ENCODE measurements at places on chromosomes 16 and 17.

DNA sequence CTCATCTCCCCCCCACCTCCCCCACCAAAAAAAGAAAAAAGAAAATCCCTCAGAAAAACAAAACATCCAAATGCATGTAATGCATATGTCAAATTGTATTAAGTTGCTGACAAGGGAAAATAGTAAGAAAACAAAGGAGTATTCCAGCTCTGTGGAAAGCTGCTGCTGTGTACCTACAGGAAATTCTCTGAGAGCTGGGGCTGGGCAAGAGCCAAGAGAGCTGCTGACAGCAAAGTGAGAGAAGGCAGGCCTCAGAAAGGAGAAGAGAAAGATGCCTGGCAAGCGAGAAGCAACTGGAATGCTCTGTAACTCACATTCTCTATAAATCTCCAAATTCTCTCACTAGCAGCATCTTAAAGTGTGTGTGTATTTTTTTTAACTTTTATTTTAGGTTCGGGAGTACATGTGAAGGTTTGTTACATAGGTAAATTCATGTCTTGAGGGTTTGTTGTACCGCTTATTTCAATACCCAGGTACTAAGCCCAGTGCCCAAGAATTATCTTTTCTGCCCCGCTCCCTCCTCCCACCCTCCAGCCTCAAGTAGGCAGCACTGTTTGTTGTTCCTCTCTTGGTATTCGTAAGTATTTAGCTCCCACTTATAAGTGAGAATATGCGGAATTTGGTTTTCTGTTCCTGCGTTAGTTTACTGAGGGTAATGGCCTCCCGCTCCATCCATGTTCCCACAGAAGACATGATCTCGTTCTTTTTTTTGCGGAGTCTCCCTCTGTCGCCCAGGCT, 24.4 kb downstream of the CNTROB start:
- DNase-seq: no peak
- no peak overlapping the region for H3K27ac ChIP-seq
- peaks cover 1% of the 10 kb centered on the region for H3K27me3 ChIP-seq
- no peaks in the 10 kb centered on the region for H3K36me3 ChIP-seq
- H3K4me3 ChIP-seq: no peak overlapping the region

DNA sequence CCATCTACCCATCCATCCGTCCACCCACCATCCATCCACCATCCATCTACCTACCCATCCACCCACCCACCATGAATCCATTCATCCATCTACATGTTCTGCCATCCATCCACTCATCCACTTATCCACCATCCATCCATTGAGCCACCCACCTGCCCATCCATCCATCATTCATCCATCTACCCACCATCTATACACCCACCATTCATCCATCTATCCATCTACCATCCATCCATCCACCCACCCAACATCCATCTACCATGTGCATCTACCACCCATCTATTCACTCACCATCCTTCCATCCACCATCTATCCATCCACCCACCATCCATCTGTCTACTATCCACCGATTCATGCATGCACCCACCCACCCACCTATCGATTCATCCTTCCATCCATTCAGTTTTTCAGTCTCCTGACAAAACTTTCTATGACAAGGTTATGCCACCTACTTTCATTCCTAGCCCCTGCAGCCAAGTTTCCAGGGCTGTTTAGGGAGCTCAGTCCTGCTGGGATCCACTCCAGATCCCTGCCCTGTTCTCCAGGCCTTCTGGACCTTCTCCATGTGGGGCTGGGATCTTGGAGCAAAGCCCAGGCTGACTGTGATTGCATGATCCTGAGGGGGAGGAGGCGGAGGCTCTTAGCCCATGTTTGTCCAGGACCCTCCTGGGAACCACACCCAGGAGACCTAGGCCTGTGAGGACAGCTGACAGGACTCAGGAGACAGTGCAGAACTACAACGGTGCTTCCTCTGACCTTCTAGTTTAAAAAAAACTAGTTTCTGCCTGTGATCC, 27.4 kb downstream of the BCO1 start:
- H3K4me3 ChIP-seq: no peak overlapping the region
- H3K27me3 ChIP-seq: peaks cover 4% of the 10 kb centered on the region
- DNase-seq: peak; percentile 52
- H3K4me1 ChIP-seq: no peaks in the 10 kb centered on the region

DNA sequence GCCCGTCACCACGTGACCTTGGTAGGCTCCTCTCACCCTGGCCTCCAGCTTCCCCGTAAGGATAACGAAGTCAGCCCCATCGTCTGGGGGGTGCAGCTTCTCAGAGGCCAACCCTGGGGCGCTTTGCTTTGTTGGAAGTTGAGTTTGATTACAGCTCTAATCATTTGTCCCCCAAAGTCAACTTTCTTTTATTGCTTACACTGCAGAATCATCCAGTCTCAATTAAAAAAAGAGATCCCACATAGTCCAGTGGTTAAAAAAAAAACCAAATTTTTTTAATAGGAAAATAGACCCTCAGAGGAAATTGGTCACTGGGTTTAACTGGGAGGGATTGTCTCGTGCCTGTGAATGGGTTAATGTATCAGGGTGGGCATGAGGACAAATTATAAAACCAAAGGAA, 7.8 kb upstream of the GPRC5C start:
- DNase-seq: no peak
- H3K27me3 ChIP-seq: peaks cover 3% of the 10 kb centered on the region
- no peaks in the 10 kb centered on the region for H3K4me1 ChIP-seq
- no peak overlapping the region for H3K4me3 ChIP-seq
- no peaks in the 10 kb centered on the region for H3K36me3 ChIP-seq

GRCh38 chr17:371583-371982, 19.0 kb upstream of the RPH3AL start:
- no peak overlapping the region for H3K4me3 ChIP-seq
- no peaks in the 10 kb centered on the region for H3K4me1 ChIP-seq
- DNase-seq: no peak
- H3K36me3 ChIP-seq: no peaks in the 10 kb centered on the region

- no peak overlapping the region for H3K4me3 ChIP-seq
- peaks cover 7% of the 10 kb centered on the region for H3K4me1 ChIP-seq
- H3K27ac ChIP-seq: no peak overlapping the region
- no peaks in the 10 kb centered on the region for H3K27me3 ChIP-seq
- no peak for DNase-seq
These were observed 11.9 kb downstream of the NFATC3 start for GRCh38 chr16:68097088-68097487.

- H3K36me3 ChIP-seq: no peaks in the 10 kb centered on the region
- H3K4me1 ChIP-seq: no peaks in the 10 kb centered on the region
- H3K27me3 ChIP-seq: no peaks in the 10 kb centered on the region
These were observed 1247.5 kb upstream of the CDH8 start for GRCh38 chr16:63283721-63284120.

- peak; percentile 15 for DNase-seq
- no peaks in the 10 kb centered on the region for H3K36me3 ChIP-seq
- no peaks in the 10 kb centered on the region for H3K4me1 ChIP-seq
- H3K27me3 ChIP-seq: peaks cover 2% of the 10 kb centered on the region
These were observed 61.3 kb upstream of the SDK2 start for GRCh38 chr17:73705594-73705993.

GRCh38 chr16:74107795-74108610, 188.6 kb upstream of the PSMD7 start:
- no peak overlapping the region for H3K27ac ChIP-seq
- H3K4me1 ChIP-seq: no peaks in the 10 kb centered on the region
- DNase-seq: no peak
- no peak overlapping the region for H3K4me3 ChIP-seq
- no peaks in the 10 kb centered on the region for H3K27me3 ChIP-seq

DNA sequence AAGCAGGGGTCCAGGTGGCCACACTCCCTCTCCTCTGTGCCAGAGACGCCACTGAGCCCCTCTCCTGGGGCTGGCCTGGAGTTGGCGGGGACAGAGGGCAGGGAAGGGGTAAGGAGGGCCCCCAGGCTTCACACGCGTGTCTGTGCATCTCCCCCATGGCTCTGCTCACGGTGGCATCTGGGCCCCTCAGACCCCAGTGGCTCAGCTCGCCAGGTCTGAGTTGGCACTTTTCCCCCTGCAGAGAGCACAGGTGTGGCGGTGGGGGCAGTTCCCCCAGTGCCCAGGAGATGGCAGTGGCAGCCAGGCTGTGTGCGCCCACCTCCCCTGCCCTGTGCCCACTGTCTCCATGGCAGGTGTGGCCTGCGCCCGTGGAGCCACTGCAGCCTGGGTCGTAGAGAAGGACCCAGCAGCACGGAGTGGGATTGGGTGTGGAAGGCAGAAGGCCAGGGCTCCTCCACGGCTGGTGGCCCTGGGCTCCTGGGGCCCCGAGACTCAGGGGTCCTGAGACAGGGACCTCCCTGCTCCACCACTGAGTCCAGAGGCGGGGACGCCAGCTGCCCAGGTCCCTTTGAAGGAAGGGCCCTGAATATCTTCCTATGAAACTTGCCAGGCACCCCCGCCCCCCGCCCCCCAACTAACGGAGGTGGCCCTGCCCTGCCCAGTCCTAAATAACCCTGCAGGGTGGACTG, 4.3 kb upstream of the APRT start:
- H3K36me3 ChIP-seq: no peaks in the 10 kb centered on the region
- H3K4me1 ChIP-seq: peaks cover 6% of the 10 kb centered on the region
- H3K4me3 ChIP-seq: no peak overlapping the region
- no peaks in the 10 kb centered on the region for H3K27me3 ChIP-seq
- no peak for DNase-seq
- H3K27ac ChIP-seq: no peak overlapping the region

GRCh38 chr17:72614871-72615626, 477.4 kb downstream of the SLC39A11 start:
- DNase-seq: peak; percentile 81
- peak overlapping the region; percentile 65 for H3K27ac ChIP-seq
- no peaks in the 10 kb centered on the region for H3K27me3 ChIP-seq
- no peak overlapping the region for H3K4me3 ChIP-seq
- H3K36me3 ChIP-seq: no peaks in the 10 kb centered on the region

- peaks cover 7% of the 10 kb centered on the region for H3K36me3 ChIP-seq
- no peak overlapping the region for H3K27ac ChIP-seq
- peaks cover 2% of the 10 kb centered on the region for H3K4me1 ChIP-seq
- no peaks in the 10 kb centered on the region for H3K27me3 ChIP-seq
- DNase-seq: no peak
- H3K4me3 ChIP-seq: no peak overlapping the region
These were observed 5.8 kb downstream of the PLA2G15 start for GRCh38 chr16:68250951-68251350.

GRCh38 chr17:21029515-21029914, 13.3 kb downstream of the USP22 start:
- H3K4me1 ChIP-seq: peaks cover 43% of the 10 kb centered on the region
- H3K27me3 ChIP-seq: no peaks in the 10 kb centered on the region
- DNase-seq: no peak
- peak overlapping the region; percentile 50 for H3K27ac ChIP-seq

GRCh38 chr17:77736721-77737120, 221.8 kb upstream of the TNRC6C start:
- H3K4me3 ChIP-seq: no peak overlapping the region
- H3K27me3 ChIP-seq: peaks cover 21% of the 10 kb centered on the region
- H3K27ac ChIP-seq: no peak overlapping the region
- H3K4me1 ChIP-seq: no peaks in the 10 kb centered on the region
- DNase-seq: no peak

DNA sequence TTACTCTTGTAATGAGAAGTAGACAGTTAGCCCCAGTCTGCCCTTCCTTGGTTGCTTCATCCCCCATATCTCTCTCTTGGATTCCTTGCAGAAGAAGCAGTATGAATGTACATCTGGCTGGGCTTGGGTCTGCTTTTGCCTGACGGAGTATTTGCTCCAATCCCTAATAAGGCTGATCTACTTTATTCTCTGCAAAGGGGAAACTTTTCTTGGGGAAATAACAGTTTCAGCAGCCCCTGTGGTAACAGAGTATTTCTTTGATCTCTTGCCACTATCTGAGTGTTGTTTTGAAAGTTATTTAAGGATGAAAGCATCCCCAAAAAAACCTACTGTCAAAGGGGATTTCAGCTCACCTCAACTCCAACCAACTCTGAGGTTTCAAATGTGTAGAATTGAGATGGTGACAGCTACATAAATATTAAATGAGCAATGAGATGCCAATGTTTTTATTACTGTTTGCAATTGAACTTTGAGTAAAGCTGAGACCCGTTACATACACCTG, 168.9 kb upstream of the NOG start:
- no peaks in the 10 kb centered on the region for H3K36me3 ChIP-seq
- no peaks in the 10 kb centered on the region for H3K27me3 ChIP-seq
- DNase-seq: no peak
- H3K4me1 ChIP-seq: no peaks in the 10 kb centered on the region
- H3K27ac ChIP-seq: no peak overlapping the region

DNA sequence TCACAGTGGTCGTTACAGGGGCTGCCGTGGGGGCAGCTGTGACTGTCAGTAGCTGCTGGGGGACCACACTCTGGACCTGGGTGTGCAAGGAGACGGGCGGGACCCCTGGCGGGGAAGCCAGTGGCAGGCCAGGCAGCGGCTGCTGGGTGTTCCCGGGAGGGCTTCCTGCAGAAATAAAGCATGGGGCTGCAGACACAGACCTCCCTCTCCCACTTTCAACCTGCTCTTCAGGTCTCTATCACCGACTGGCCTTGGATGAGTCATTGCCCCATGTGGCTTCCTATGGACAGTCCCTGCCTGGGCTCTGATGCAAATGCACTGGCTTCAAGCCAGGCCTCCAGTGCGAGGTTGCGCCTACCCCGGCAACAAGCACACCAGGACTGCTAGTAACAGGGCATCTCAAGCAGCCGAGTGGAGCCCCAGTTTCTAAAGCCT, 17.2 kb downstream of the SREBF1 start:
- H3K27ac ChIP-seq: no peak overlapping the region
- H3K36me3 ChIP-seq: peaks cover 14% of the 10 kb centered on the region
- H3K4me1 ChIP-seq: peaks cover 44% of the 10 kb centered on the region
- no peaks in the 10 kb centered on the region for H3K27me3 ChIP-seq
- no peak overlapping the region for H3K4me3 ChIP-seq

DNA sequence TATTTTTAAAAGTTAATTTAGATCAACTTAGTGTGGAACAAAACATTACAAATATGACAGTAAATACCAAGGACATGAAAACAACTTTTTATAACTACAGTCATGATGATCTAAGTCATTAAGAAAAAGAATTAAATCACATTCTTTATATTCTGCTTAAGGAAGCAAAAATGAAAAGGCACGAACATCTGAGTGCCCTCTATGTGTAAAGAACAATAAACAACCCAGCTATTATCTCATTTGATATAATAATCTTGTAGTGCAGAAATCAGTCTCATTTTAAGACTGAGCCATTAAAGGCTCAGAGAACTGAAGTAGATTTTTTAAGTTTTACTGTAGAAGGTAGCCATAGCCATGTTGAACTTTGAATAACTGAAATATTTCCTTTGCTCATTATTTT, 13.4 kb downstream of the MYO1D start:
- H3K4me1 ChIP-seq: no peaks in the 10 kb centered on the region
- DNase-seq: no peak
- no peaks in the 10 kb centered on the region for H3K27me3 ChIP-seq
- H3K36me3 ChIP-seq: no peaks in the 10 kb centered on the region
- no peak overlapping the region for H3K27ac ChIP-seq
- H3K4me3 ChIP-seq: no peak overlapping the region

Measured in astrocyte (in vitro differentiated cells and primary cell).